Bladder microvascular endothelial cell (primary cell): ENCODE measurements at places on chromosomes 12 and 14. TPM values are rescaled to one million over a fixed set of nuclear protein-coding genes. Genes with fewer than 3 reads are reported as not detected.

The SMCO3 gene
- under 0.01 and 1.1 TPM in 2 replicates for total RNA-seq

The ACSM4 gene
- total RNA-seq, result not detected in 2 replicates

The IFNG-AS1 gene
- not detected in 2 replicates for total RNA-seq

The TNFAIP2 gene
- 58.9 and 124 TPM in 2 replicates for total RNA-seq

The OR4E2 gene
- total RNA-seq, result not detected in 2 replicates

The AP1G2 gene
- 13.6 and 32.0 TPM in 2 replicates for total RNA-seq

The KRT77 gene
- not detected in 2 replicates for total RNA-seq

The BDKRB2 gene
- 1.6 and 2.5 TPM in 2 replicates for total RNA-seq

The RDH5 gene
- total RNA-seq, result 0.97 and 1.6 TPM in 2 replicates

The RNFT2 gene
- 1.1 and 2.9 TPM in 2 replicates for total RNA-seq

The PRB4 gene
- total RNA-seq, result not detected in 2 replicates

The ISM2 gene
- 0.06 TPM in 1 of 2 replicates, not detected in the other for total RNA-seq

The MANSC1 gene
- 4.7 and 6.5 TPM in 2 replicates for total RNA-seq

The VTI1B gene
- total RNA-seq, result 37.6 and 67.3 TPM in 2 replicates

The RPGRIP1 gene
- under 0.01 and 0.19 TPM in 2 replicates for total RNA-seq

The FSCB gene
- total RNA-seq, result not detected in 2 replicates

The BAZ2A gene
- total RNA-seq, result 17.5 and 40.7 TPM in 2 replicates

The HPD gene
- not detected in 2 replicates for total RNA-seq

The GPR84 gene
- total RNA-seq, result 0.16 TPM in 1 of 2 replicates, not detected in the other

The PRH2 gene
- total RNA-seq, result 0.19 TPM in 1 of 2 replicates, not detected in the other
